ENCODE measurements at places on chromosomes 4 and X.
A peak's percentile ranks its signal among the peaks of the same experiment; 100 is the strongest.

GRCh38 chr4:57777876-57778275, 667.7 kb upstream of the IGFBP7 start:
- H3K27me3 ChIP-seq = no peaks in the 10 kb centered on the region
- H3K4me3 ChIP-seq = no peak overlapping the region
- H3K27ac ChIP-seq = no peak overlapping the region
- H3K36me3 ChIP-seq = no peaks in the 10 kb centered on the region

GRCh38 chr4:73705056-73705432, 35.3 kb upstream of the CXCL8 start:
- no peak overlapping the region for H3K4me3 ChIP-seq
- H3K27ac ChIP-seq = peak overlapping the region; percentile 50
- no peaks in the 10 kb centered on the region for H3K4me1 ChIP-seq
- no peaks in the 10 kb centered on the region for H3K36me3 ChIP-seq

GRCh38 chr4:171954650-171955049, 141.4 kb downstream of the GALNTL6 start:
- no peak overlapping the region for H3K4me3 ChIP-seq
- H3K36me3 ChIP-seq = no peaks in the 10 kb centered on the region
- no peaks in the 10 kb centered on the region for H3K4me1 ChIP-seq
- no peak overlapping the region for H3K27ac ChIP-seq
- no peaks in the 10 kb centered on the region for H3K27me3 ChIP-seq
- no peak for DNase-seq

- peaks cover 8% of the 10 kb centered on the region for H3K4me1 ChIP-seq
- H3K27ac ChIP-seq = no peak overlapping the region
- H3K4me3 ChIP-seq = no peak overlapping the region
- no peak for DNase-seq
Observed at GRCh38 chr4:8501781-8502180, 61.2 kb downstream of the TRMT44 start.

DNA sequence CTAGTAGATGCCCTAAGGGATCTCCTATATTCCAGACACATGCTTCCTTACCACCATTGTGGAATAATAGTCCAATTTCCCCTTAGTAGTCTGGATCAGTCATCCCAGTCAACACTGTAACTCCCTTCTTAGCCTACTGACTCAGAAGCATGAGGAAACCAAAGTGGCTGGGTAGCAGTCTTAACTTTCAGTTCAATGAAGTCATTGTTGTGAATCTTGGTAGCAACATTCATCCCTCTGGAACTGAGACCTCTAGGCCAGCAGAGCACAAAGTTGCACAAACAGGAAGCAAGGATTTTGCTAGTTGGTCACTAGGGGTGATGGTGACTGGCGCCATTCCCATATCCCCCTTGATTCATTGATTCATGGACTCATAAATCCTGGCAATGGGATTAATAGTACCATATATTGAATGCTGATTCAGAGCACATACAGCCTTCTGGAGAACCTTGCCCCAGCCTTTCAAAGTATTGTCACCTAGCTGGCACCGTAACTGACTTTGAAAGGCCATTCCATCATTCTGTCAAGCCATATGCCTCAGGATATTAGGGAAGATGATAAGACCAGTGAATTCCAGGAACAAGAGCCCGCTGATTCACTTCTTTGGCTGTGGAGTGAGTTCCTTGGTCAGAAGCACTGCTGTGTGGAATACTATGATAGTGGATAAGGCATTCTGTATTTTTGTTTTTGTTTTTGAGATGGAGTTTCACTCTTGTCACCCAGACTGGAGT, 19.7 kb upstream of the GPAT3 start:
- no peaks in the 10 kb centered on the region for H3K36me3 ChIP-seq
- DNase-seq = no peak
- peak overlapping the region; percentile 54 for H3K27ac ChIP-seq
- H3K27me3 ChIP-seq = no peaks in the 10 kb centered on the region

DNA sequence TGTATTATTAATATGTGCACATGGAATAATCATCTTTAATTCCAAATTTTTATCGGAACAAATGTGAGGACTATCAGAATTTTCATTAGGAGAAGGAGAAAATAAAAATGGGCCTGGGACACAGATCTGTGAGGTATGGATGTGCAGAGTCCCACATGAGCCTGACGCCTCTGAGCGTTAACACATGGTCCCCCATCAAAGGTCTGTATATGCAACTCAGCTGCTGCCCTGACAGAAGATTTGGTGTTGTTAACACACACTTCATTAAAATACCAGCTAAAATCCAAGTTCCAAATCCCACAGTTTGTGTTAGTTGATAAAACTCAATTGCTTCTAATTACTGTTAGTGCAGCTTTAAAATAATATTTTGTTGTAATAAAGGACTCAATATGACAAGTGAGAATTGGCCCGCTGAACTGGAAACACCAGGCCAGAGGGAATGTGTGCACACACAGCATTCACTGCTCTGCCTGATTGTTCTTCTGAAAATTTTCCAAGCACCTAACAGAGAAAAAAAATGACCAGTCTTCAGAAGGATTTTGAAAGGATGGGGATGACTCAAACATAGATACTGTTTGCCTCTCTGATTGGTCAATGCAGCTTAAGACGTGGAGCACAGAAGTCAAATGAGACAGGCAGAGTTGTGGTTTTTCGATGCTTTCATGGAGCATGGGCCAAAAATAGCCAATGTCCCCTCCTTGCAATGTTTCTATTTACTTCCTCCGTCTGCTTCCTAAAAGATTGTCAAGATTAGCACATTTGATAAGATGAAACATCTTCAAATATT, 266.6 kb downstream of the NKX6-1 start:
- H3K36me3 ChIP-seq = no peaks in the 10 kb centered on the region
- no peak for DNase-seq
- no peaks in the 10 kb centered on the region for H3K27me3 ChIP-seq
- H3K4me3 ChIP-seq = no peak overlapping the region
- H3K27ac ChIP-seq = no peak overlapping the region

GRCh38 chr4:139559089-139559479, 3.1 kb upstream of the SETD7 start:
- H3K4me3 ChIP-seq = no peak overlapping the region
- no peaks in the 10 kb centered on the region for H3K36me3 ChIP-seq
- no peaks in the 10 kb centered on the region for H3K4me1 ChIP-seq
- H3K27ac ChIP-seq = no peak overlapping the region
- no peaks in the 10 kb centered on the region for H3K27me3 ChIP-seq
- no peak for DNase-seq

- H3K27me3 ChIP-seq = peaks cover 53% of the 10 kb centered on the region
- H3K36me3 ChIP-seq = no peaks in the 10 kb centered on the region
- no peak for DNase-seq
- no peak overlapping the region for H3K4me3 ChIP-seq
Observed at GRCh38 chrX:107542500-107542899, 85.8 kb upstream of the PRPS1 start.

All from breast epithelium (tissue), 4 donors.